GM18507 (cell line): ENCODE measurements at places on chromosomes 5 and 9.

GRCh38 chr9:4106760-4107143 lies 193.1 kb downstream of the GLIS3 start:
- no peak for DNase-seq

DNA sequence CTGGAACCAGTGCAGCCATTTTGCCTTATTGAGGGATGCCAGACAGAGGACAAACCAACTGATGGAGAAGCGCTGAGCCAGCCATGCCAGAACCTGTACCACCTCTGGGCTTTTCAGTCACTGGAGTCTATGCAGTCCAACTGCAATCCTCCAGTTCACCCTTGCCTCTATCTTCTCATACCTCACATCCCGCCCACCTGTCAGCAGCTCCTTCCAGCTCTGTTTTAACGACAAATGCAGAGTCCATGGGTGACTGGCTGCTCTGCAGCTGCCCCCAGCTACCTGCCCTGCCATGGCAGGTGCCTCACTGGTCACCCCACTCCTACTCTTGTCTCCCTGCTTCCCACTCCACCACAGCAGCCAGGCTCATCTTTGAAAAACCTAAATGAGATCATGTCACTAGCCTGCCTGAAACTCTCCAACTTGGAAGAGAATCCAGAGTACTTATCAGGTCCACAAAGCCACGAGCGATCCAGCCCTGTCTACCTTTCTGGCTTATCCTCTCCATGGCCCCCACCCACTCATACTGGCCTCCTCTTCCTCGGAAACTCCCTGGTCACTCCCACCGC lies 14.0 kb upstream of the ACSL6 start:
- DNase-seq = no peak

- DNase-seq = no peak
Measured at GRCh38 chr5:121915765-121916164, 46.0 kb upstream of the SRFBP1 start.

GRCh38 chr9:14313951-14314423 lies at the start of gene NFIB:
Gene NFIB, minus strand, starts transcription at chr9:14314141. Its CDS starts 630 bp downstream, at chr9:14313511.
- DNase-seq = no peak

- no peak for DNase-seq
Measured at GRCh38 chr5:10607023-10607665, 43.3 kb downstream of the ANKRD33B start.

GRCh38 chr9:79623799-79624721 lies 52.3 kb downstream of the TLE4 start:
- DNase-seq = peak; percentile 40

DNA sequence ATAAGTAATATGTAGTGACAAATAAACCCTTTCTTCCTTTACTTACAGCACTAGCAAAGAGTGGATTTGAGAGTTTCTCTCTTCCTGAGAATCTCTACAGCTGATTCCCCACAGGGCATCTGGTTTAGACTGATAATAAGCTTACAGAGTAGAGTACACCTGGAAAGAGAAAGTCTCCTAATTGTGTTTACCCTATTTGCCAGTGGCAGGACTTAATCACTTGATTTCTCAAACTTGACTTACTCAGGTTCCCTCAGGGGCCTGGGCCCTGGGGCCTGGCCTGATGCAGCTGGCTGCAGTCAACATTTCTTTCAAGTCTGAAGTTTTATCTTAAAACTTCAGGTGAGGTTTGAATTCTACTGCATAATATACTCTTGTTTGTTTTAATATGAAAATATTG lies 38.0 kb upstream of the UBTD2 start:
- no peak for DNase-seq

- no peak for DNase-seq
Measured at GRCh38 chr9:128091144-128091543, 23.1 kb downstream of the SLC25A25 start.

GRCh38 chr9:110877374-110877773 lies 160.9 kb downstream of the LPAR1 start:
- DNase-seq = no peak

DNA sequence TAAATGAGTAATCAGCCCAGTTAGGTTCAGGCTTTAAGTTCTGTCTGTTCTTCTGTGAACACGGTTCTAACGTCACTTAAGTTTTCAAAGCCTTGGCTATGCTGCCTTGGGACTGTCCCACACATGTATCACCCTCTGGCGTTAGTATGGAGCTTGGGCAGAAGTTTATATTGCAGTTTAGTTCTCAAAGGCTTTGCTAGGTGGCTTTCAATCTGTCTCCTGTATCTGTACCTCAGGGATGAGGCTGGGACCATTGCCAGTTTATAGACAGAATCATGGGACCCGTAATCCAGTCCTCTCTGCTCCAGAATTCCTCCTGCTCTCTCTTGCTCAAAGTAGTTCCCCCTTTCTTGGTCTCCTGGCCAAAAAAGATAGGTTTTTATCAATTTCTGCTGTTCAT lies 12.1 kb downstream of the C9orf40 start:
- DNase-seq = no peak

DNA sequence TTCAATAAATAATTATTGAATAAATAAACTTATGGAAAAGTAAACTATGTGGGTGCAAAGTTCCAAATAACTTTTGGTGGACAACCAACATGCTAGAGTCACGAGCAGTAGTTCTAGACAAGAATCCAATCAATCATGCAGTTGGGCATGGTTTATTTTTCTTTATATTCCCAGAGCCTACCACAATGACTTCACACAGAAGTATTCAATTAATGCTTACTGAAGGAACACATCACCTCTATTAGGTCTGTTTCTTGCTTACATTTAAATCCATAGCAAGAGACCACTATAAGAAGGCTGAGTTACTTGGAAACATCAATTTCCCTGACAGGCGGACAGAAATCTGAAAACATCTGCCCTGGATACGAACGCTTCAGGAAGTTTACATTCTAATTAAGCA lies 214.2 kb downstream of the TMEM232 start:
- no peak for DNase-seq

DNA sequence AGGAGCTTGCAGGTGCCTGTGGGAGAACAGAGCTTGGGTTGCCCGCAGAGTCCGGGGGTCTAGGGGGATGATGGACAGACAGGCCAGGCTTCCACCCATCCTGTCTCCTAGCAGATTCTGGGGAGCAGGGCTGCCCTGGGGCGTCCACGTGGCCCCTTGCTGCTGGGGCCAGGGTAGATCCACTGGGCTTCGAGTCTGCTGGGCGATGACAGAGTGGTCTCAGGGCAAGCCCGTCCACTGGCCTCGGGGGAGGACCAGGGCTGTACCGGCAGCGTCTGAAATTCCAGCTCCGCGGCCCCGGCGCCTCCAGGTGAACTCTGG lies 124.2 kb upstream of the IRX4 start:
- DNase-seq = no peak

DNA sequence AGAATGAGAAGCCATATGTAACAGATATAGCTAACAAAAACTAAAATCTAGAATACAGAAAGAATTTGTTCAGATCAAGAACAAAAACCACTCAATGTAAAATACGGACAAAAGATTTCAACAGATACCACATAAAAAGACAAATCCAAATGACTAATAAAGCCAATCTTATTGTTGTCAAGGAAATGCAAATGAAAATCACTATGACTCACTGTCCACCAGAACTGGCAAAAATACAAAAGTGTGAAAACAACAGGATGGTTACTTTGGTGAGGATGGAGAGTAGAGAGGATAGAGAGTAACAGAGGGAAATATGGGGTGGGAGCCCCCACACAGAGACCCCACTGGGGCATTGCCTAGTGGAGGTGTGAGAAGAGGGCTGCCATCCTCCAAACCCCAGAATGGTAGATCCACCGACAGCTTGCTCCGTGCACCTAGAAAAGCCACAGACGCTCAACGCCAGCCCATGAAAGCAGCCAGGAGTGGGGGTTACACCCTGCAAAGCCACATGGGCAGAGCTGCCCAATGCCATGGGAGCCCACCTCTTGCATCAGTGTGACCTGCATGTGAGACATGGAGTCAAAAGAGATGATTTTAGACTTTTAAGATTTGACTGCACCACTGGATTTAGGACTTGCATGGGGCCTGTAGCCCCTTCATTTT lies 15.2 kb upstream of the RHOBTB3 start:
- no peak for DNase-seq

GRCh38 chr5:124399426-124399961 lies 346.9 kb downstream of the ZNF608 start:
- no peak for DNase-seq

GRCh38 chr5:961002-961710 lies 47.4 kb upstream of the NKD2 start:
- DNase-seq = no peak

GRCh38 chr9:96078897-96079490 lies 203.5 kb downstream of the ERCC6L2 start:
- no peak for DNase-seq

- no peak for DNase-seq
Measured at GRCh38 chr9:95910023-95910707, 34.7 kb downstream of the ERCC6L2 start.

GRCh38 chr5:74394528-74394915 lies 246.0 kb downstream of the ENC1 start:
- no peak for DNase-seq

GRCh38 chr9:113991714-113992113 lies 86.4 kb downstream of the AMBP start:
- no peak for DNase-seq

GRCh38 chr5:96236051-96236450 lies 197.0 kb downstream of the PCSK1 start:
- no peak for DNase-seq

DNA sequence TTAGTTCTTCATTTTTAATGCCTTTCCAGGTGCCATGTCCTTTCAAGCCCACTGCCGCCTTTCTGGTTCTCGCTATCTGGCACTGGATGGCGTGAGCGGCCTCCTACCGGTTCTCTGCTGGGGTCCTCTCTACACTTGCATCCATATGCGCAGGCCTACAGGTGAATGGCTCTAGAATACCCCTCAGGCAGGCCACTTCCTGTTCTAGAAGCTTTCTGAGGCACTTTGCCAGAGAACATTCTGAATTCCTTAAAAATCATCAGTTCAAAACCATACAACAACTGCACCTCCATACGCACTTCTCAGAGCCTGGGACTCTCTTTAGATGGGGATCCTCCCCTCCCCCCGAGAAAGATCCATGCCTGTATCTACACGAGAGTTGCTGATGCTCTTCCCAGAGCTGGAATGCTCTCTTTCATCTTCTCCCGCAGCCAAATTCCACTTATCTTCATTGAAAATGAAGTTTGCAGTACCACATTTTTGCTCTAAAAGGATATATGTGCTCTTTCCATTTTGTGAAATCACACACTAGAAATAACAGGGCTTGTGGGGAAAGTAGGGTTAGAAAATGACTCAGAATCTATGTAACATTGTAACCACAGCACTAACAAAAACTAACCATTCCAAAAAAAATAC lies 1.4 kb upstream of the LHFPL2 start:
- no peak for DNase-seq

DNA sequence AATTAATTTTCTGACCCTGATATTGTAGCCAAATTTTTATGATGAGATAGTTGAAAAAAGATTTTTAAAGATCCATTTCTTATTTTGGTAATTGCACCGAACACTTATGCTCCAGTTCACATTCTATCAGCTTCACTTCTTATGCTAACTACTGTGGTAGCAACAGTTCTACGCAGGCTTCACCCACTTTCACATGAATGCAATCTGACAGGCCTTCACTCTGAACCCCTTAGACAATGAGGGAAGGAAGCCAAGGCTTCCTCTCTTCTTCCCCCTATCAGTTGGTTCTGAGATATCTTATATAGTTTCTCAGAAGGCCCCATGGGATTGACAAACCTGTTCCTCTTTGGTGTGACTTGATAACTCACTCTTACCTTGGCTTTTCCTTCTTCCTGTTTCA lies 185.8 kb downstream of the CETN3 start:
- DNase-seq = no peak

DNA sequence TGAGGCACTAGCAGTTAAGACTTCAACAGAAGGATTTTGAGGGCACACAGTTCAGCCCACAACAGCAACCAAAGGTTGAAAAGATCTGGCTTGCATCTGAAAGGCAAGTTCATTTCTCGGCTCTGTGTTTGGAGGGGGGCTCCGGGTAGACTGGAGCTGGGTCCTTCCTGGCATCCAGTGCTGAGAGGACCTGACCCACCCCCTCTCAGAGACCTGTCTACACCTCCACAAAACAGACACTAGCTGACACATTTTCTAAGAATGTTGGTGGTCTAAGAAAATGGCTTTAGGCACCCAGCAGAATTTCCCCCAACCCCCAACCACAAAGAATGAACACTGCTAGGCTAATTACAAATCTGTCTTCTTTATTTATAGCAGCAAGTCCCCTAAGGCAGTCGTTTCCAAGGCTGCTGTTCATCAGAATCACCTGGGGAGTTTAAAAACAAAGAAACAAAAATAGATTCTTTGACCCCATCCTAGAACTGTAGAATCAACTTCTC lies 6.2 kb upstream of the PTCH1 start:
- no peak for DNase-seq

GRCh38 chr5:9538504-9538903 lies 7.4 kb downstream of the SEMA5A start:
- DNase-seq = no peak

DNA sequence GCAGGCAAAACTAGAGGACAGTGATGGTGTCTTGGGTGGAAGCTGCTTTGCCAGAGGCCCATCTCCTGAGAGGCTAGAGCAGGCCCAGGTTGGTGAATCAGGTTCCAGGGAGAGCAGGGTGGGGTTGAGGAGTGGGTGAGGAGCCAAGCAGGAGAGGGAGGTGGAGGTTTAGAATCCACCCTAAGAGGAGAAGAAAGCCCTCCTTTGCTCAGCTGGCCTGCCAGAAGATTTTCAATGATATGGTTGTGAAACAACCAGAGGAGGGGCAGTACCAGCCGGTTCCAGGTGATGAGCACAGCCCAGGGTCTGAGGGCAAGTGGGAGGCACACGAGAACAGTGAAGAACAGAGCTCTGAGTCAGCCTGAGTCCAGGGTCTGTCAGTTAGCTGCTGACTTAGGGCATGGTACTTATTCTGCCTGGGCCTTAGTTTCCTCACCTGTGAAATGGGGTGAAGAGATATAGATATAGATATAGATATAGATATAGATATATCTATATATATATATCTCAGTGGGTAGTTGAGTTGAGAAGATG lies 17.8 kb downstream of the PPARGC1B start:
- DNase-seq = no peak

DNA sequence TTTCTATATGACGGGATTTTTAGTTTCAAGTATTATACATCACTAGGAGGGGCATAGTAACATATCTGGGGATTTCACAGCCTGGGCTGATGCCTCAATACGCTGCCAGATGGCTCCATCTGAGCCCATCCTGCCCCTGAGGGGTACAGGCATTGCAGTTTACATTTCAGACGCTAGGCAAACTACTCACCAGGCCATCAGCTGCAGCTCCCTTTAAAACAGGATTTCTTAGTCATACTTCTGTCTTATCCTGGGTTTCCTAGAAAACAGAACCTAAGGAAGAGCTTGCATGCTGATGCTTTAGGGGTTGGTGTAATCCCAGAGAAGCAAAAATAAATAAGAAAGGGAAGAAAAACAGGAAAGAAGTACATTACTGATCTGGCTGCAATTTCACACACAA lies 372.8 kb upstream of the PIK3R1 start:
- no peak for DNase-seq
